Right renal pelvis (tissue), 4 donors: ENCODE measurements at places on chromosomes 2 and 18. TPM values are rescaled to one million over a fixed set of nuclear protein-coding genes. Genes with fewer than 3 reads are reported as not detected.

DNA sequence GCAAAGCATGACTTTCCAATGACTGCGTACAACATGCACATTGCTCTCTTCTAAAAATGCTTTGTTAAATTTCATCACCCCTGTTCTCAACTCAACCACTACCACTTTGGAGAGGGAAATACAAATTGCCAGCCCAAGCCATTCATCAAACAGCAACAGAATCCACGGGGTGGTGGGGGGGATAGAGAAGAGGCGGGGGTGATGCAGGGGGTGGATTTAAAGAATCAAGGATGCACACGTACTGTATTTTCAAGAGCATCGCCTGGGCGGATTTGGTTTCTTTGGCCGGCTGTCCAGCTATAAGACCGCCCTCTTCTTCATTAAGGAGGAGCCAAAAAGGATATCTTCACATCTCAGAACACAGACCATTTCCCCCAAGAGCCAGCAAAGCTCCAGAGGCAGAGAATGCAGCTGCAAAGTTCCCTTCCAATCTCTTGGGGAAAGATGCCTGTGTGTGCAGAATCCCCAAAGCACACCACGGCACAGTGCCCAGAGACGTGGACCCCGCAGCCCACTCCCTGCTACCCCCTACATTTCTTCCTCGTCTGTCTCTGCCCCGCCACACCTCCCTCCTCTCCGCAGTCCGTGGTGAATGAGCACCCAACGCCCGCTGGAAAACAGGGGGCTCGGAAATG lies 977 bp downstream of the SLC8A1 start:
- DNase-seq, result peak; percentile 54

GRCh38 chr18:55920063-55920462 lies 332.1 kb upstream of the TCF4 start:
- DNase-seq, result no peak

GRCh38 chr2:19810637-19811036 lies 91.1 kb downstream of the TTC32 start:
- DNase-seq, result no peak

- no peak for DNase-seq
These were observed 5.5 kb downstream of the PXDN start for GRCh38 chr2:1738646-1739302.

- no peak for DNase-seq
These were observed 559 bp downstream of the IMMT start for GRCh38 chr2:86194751-86195054.

TBR1 gene
- polyA plus RNA-seq, result 0.03 TPM

DNA sequence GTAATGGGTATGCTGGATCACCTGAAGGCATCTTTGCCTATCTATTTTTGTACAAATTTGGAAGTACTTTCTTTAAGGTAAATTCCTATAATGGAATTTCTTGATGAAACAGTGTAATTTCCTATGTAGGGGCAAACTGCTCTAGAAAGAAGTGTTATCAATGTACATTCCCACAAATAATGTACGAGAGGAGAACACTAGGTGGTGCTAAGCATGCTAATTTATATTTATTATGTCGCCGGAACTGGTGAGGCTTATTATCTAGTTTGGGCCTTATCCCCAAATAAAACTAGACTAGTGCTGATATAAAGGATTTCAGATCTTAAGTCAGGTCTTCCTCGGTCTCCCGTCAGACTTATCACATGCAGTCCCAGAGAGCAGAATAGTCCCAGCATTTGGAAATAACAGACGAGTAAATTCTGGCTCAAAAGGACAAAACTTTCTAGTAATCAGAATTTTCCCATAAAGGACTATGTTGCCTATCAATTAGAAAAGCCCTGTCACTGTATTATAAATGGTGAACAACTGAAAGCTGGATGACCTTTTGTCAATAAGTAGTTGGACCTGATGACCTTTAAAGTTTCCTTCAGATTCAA lies 86.9 kb upstream of the RBBP8 start:
- no peak for DNase-seq

DNA sequence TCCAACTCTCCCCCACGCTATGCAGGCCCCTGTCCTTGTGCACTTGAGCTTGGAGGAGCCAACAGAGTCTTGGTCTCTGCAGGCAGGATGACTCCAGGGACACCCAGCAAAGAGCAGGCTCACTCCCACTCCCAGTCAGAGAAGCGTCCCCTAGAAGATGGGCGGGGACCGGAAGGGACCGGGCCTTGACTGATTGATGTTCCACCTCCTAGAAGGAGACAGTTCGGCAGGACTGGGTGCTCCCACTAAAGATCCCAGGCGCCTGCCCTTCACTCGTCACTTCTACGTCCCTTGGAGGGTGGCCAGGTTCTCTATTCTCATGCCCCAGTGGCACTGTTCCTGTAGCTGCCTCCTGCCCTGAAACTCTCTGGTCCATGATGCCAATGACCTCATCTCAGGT lies 3.2 kb upstream of the SP100 start:
- DNase-seq, result no peak

SCN3A gene
- 0.39 TPM for polyA plus RNA-seq

DNA sequence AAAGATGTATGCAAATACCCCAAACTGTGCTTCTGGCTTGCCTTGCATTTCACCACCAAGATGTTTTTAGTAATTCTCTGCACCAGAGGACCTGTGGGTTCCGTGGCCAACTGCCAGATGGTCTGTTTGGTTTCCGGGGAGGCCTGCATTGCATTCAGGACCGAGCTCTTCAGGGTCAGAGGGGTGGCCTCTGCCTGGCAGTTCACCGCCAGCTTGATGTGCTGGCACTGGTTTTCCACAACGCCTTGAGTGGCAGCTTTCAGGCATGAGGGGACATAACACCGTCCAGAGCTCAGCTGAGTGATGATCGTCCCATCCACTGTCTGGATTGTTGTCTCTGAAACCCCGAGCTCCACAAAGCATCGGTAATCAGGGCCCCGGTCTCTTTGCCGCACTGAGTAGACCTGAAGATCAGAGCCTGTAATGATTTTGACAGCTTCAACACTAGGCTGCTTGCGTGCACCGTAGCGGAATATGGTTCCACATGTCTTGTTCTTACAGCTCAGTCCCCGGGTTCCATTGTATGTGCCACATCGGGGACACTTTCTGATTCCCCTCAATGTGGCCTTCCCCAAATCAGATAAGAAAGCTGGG lies 9.4 kb downstream of the C2orf42 start:
- DNase-seq, result no peak

DNA sequence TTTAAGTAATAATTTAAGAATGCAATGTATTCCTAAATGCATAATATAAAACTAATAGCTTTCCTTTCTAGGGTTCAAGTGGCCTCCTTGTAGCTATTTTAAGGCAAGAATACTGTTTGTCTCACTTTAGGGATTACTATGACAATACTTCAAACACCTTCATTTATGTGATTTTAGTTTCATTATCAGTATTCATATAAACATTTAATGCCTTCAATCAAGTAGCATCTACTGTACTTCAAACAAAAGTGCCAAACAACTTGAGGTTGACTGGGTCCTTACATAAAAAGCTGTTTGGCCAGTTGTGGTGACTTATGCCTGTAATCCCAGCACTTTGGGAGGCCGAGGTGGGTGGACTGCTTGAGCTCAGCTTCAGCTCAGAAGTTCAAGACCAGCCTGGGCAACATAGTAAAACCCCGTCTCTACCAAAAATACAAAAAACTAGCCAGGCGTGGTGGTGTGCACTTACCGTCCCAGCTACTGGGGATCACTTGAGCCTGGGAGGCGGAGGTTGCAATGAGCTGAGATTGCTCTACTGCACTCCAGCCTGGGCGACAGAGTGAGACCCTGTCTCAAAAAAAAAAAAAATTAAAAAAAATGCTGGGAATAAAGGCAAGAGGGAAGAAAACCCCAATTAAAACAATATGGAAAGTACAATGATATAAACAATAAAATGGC lies 9.3 kb downstream of the MEX3C start:
- no peak for DNase-seq

LCT gene
- not detected for polyA plus RNA-seq

SERPINB3 gene
- 0.22 TPM for polyA plus RNA-seq

LIMS3 gene
- polyA plus RNA-seq, result 3.4 TPM

GRCh38 chr2:195410074-195410671 lies 246.9 kb upstream of the SLC39A10 start:
- DNase-seq, result no peak

DNA sequence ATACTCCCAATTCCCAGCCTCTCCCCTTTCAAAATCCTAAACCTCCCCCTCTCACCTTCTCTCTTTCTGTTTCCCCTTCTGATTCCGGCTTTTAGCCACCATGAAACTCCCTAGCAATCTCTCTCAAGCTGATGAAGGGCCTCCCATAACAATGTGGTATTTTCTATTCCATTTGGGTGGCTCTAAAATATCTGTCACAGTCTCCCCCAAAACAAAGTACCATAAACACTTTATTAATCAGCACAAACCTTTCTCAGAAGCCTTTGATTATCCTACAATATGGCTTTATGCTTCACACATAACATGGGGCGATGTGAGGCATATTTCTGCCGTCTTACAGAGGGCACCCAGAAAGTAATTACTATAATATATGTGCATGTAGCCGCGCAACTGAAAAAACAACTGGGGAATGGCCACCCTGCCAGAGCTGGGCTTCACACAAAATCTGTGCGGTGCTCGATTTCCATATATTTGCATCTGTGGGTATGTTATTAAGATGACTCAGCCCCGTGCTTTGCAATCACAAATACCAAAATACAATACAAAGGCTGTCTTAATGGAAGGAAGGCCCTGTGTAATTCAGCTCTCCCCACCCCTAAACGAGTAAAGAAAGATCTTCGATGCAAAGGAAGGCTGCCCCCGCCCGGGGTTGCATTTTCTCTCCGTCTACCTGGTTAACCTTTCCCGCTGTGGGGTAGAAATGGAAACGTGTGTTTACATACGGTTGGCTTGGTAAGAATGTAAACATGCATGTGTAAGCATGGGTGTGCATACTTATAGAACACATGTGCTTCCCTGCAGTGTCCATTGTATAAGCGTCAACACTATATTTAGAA lies 81.4 kb downstream of the CELF4 start:
- DNase-seq, result no peak

DNA sequence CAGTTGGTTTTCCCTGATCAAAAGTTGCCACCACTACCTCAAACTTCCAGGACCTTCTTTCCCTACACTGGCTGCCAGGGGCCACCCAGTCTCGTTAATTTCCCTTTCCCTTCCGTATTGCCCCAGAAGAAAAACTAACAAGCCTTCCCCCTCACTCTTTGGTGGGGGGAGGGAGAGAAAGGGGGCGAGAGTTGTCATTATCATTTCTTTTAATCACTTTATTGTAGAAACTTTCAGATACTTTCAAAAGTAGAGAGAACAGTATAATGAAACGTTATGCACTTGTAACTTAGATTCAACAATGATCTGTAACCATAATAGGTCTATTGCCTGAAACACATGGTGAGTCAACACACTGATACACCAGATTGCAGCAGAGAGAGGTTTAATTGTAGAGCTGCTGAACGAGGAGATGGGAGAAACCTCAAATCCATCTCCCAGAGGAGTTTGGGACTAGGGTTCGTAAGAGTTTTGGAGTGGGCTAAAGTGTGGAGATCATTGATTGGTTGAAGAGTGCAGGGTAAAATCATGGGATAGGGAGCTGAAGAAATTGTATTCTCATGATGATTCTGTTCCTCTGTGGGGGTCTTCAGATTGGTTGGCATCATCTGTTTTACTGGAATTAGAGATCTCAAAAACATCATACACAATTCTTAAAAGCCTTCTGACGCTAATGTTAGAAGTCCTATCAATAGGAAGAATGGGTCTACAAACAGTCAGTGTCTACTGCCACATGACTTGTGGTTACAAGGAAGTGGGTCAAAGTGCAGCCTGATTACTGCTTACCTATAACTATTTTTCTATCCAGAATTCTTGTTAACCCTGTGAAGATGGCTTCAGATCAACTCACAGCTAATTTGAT lies 2.6 kb upstream of the RNF149 start:
- DNase-seq, result no peak

DHRS9 gene
- polyA plus RNA-seq, result 1.6 TPM

DNA sequence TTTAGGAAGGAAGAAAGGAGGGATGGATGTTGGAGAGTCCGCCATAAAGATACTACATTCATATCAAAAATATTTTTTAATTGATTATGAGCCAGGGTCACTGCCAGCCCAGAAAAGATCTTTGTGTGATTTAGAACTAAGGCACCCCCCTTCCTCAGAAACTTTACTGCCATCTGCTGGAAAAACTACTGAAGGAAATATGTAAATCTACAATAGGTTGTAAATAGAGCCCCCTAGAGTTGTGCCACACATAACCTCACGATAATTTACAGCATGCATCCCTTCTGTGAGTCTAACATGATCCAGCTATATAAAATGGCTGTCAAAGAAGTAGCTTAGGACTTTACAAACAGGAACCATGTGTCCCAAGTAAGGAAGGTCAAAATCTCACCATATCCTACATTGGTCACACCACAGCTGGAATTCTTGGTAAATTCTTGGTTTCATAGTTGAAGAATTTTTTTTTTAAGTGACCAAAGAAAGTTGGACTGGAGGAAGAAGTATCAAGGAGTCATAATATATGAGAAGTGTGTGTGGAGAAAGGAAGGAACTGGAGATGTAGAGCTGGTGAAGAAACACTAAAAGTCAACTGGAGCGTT lies 152.5 kb downstream of the CYP26B1 start:
- DNase-seq, result no peak

DNA sequence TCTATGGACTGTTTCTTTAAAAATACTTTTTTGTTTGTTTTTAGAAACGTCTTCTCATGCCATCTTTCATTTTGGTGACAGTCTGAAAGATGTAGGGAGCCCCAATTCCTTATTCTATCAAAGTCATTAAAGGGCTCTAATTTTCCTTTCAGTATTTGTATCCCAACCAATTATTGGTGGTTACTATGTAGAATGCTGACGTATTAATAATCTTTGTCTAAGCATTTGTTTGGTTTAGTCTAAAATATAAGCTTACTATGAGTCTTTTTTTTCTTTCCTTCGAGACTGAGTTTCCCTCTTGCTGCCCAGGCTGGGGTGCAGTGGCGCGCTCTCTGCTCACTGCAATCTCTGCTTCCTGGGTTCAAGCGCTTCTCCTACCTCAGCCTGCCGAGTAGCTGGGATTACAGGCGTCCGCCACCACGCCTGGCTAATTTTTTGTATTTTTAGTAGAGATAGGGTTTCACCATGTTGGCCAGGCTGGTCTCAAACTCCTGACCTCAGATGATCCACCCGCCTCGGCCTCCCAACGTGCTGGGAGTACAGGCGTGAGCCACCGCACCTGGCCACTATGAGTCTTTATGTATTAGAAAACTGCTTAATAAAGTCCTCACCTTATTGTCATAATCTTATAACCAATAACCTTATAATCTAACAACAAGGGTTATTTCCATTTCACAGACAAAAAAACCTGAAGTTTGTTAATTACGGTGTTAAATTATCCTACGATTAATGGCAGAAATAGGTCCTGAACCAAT lies 849 bp upstream of the VRK2 start:
- DNase-seq, result no peak

GRCh38 chr18:63619661-63620060 lies 24.4 kb downstream of the SERPINB4 start:
- no peak for DNase-seq

MRPS5 gene
- polyA plus RNA-seq, result 63.9 TPM

GRCh38 chr18:1246827-1247226 lies 342.2 kb downstream of the ADCYAP1 start:
- no peak for DNase-seq

MCFD2 gene
- polyA plus RNA-seq, result 102 TPM
